ENCODE measurements at places on chromosomes 2 and 18.

DNA sequence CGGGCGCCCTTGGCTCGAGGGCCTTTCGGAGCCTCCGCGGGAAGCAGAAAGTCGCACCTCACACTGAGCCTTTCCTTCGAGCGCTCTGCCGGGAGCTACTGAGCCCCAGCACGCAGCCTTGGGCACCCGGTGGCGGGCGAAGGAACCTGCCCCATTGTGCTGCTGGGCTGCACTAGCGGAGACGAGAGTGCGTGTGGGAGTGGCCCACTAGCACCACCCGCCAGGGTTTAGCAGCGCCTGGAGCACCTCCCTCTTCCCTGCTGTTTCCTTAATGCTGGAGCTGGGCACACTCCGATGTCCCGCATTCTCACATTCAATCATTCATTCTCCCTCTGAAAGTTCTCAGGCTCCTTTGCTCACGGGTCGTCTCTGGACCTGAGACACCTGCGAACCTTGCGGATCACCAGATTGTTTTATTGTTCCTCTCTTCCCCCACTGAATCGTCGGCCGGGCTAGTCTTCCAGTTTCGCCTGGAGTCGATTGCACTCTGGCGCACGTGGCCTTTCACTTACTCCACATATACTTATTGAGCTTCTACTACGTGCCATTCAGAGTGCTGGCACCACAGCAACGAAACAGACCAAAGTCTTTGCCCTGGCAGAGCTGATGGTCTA is 8.5 kb upstream of the PAX3 start:
- DNase-seq = peak; percentile 19

- no peak for DNase-seq
Observed at GRCh38 chr2:161204846-161205245, 44.6 kb downstream of the TANK start.

DNA sequence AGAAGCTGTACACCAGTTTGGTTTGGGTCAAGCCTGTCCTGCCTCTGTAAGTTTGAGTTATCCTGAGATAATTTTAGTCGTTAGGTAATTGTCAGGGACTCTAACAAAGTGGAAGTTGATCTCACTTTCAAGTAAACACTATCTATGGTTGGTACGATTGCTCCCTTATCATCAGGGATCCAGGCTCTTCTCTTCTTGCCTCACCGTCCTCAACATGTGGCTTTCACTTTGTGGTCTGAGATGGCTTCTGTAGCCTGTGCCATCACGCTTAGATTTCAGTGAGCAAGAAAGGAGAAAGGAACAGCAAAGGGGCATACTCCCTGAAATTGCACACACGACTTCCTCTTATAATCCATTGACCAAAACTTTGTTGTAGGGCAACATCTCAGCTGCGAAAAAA is 115.6 kb downstream of the CTAGE1 start:
- no peak for DNase-seq

GRCh38 chr2:44843086-44843485 is 98.4 kb upstream of the SIX3 start:
- peak; percentile 23 for DNase-seq

GRCh38 chr18:47696870-47697269 is 233.6 kb downstream of the SMAD2 start:
- no peak for DNase-seq

GRCh38 chr18:23548275-23548674 is 38.0 kb downstream of the NPC1 start:
- no peak for DNase-seq

DNA sequence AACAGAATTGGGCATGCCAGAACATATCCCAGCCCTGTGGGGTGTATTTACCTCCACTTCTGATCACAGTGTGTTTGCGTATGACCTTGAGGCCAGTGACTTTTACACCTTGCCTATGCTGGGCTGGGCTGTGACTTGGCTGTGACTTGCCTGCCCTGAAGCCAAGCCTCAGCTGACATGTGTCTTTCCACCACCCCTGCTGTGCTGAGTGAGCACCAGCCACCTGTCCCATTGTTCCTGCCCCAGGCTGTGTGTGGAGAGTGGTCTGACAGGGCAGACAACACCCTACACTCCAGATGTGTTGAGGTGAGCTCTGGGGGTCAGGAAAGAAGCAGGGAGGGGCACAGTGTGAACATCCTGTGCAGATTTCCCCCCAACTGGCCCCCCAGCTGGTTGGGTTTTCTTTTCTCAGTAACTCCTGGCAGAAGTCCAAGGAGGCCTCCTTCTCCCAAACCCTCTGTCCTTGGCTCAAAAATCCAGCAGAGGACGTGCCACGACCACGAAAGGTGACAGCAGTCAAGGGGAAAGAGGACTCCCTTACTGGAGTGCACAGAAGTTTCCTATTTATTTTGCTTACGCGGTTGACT is 5.1 kb upstream of the STEAP3 start:
- peak; percentile 74 for DNase-seq

- DNase-seq = no peak
Observed at GRCh38 chr2:66577321-66578053, 142.6 kb downstream of the MEIS1 start.

DNA sequence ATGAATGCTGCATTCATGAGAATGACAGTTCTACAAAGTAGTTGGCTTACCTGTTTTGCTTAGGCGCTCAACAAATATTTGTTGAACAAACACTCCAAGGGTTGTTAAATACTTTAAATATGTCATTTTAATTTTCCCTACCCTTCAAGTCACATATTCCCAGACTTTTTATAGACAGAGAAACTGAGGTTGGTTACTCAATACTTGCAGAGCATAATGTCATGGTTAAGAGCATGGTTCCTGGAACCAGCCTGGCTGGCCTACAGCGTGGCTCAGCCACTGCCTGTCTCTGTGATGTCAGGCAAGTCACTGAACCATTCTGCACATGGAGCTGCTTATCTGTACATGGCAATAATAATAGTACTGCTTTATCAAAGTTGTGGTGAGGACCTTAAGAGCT is 120.0 kb upstream of the STK17B start:
- peak; percentile 51 for DNase-seq

GRCh38 chr2:16687955-16688354 is 22.3 kb upstream of the CYRIA start:
- DNase-seq = no peak

GRCh38 chr18:40926679-40927078 is 1028.4 kb upstream of the PIK3C3 start:
- no peak for DNase-seq

GRCh38 chr2:95346231-95346737 is 49.1 kb downstream of the KCNIP3 start:
- DNase-seq = no peak

GRCh38 chr2:171956135-171956825 is 34.0 kb downstream of the HAT1 start:
- DNase-seq = no peak

DNA sequence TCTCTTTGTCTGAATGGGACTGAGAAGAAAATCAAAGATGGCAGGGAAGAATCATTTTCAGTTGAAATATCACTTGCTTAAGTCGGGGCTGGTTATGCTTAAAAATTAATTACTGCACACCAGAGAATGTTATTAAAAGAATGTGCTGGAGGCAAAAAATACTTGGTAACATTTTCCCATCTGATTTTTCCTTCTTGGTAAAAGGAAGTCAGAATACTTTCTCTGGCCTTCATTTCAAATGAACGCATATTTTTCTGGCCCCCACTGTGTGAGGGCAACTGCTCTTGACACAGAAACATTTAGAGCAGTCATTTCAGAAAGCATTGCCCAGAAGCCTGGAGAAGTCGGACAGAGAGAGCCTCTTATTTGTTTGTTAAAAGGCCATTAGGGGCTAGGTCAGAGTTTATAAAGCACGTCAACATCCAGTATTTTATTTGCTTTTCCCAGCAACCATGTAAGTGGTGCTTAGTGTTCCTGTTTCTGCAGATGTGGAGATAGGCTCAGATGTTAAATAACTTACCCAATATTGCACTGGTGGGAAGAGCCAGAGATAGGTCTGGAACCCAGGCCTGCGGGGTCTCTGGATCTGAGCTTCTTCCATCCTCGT is 32.9 kb upstream of the LYPD6B start:
- DNase-seq = no peak

GRCh38 chr18:76453057-76453561 is 41.9 kb downstream of the ZNF516 start:
- DNase-seq = no peak

- DNase-seq = no peak
Observed at GRCh38 chr18:35861367-35862118, 110.9 kb upstream of the RMP24 start.

GRCh38 chr2:174209325-174209724 is 39.0 kb downstream of the OLA1 start:
- DNase-seq = no peak

- no peak for DNase-seq
Observed at GRCh38 chr2:46701152-46701551, 214.5 kb downstream of the MCFD2 start.

- peak; percentile 34 for DNase-seq
Observed at GRCh38 chr18:54828281-54828881, at the start of gene RAB27B. Gene RAB27B, plus strand, starts transcription at chr18:54828477. Its CDS starts 49,109 bp downstream, at chr18:54877586.

- no peak for DNase-seq
Observed at GRCh38 chr2:37226863-37227262, 4.5 kb downstream of the CEBPZ start.

DNA sequence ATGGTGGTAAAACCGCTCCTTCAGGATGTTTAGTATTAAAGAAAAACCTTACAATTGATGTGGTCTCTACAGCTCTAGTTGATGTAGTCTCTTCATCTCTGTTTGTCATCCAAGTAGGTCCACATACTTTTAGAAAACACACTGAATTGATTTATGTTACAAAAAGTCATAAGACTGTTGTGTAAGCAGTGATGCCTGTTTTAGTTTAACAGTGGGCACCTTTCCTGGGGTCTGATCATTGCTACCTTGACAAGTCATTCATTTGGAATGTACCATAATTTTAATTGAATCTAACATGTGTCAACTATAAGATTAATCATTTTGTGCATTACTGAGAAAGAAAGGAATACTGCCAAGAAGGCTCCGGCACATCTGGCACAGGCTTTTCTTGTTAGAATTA is 34.3 kb downstream of the GIGYF2 start:
- no peak for DNase-seq

DNA sequence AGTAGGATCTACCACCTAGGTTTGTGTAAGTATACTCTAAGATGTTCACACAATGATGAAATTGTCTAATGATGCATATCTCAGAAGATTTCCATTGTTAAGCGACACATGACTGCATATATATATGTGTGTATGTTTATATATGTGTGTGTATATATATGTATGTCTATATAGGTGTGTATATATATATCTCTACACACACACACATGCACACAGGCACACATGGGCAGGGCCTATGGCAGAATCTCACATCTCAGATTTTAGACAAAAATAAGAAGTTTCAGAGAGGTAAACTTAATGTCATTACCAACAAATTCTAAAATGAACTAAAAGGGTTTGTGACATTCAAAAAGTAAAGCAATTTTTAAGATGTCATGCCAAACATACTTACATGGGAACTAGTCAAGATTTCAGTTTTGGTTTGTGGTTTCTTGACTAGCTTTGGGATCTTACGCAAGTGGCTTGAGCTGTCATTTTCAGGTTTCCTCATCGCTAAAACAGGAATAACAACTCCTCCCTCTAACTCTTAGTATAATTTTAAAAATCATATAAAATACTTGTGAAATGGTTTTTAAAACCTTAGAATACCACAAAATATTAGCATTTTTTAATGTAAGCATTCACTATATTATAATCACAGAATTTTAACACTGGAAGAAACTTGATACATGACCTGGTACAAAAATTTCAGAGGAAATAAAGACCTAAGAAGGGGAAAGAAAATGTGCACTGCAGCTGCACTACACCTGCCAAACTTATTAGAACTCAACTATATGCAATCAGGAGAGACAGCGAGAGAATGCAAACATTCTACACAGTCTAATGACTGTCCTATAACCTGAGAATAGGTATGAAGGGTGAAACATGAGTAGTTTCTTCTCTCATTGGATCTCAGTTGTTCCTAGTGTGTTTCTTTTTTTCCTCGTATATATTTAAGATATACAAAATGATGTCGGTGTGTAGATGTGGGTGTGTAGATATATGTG is 75.7 kb downstream of the TTC21B start:
- DNase-seq = no peak

DNA sequence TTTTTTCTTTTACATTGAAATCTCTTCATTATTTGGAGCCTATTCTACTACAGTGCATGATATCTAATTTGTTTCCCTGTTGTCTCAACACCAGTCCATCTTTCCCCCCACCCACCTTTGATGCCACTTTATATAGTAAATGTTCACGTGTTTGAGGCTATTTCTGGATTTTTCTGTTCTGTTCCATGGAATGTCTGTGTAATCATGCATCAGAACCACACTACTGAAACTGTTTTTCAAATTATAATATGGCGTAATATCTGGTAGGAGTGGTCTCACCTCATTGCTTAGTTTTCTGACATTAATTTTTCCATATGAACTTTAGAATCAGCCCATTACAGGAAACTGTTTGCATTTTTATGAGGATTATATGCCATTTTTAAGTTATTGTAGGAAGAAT is 19.1 kb upstream of the NARS1 start:
- no peak for DNase-seq

DNA sequence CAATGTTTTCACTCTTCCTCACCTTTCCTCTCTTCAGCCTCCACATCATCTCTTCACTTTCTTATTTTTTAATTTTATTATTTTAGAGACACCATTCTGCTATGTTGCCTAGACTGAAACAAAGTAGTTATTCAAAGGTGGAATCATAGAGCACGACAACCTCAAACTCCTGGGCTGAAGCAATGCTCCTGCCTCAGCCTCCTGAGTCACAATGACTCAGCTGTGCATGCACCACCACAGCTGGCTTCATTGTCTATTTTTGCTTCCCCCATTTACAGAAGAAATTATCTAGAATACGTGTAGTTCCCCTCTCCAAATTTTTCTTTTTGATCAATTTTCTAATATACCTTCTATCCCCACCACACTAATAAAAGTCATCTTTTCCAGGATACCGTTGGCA is 911.5 kb upstream of the SOX11 start:
- DNase-seq = no peak

DNA sequence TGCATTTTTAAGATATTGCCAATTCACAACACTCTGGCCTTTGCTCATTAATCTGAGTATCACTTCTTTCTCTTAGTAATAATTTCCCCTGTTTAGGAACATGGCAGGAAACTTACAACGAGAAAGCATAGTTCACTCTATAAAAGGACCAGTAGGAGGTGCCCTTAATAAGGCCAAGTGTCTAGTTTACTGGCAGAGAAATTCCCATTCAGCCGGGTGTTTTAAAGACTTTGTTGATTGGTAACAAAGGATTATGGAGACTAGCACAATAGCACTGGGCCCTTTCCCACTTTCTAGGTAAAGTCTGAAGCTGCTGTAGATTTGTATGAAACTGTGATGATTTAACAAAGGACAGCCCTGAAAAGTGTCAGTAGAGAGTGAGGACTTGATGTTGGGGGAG is 3.1 kb downstream of the DCC start:
- DNase-seq = peak; percentile 1
